ENCODE measurements at places on chromosomes 2 and 18.

DNA sequence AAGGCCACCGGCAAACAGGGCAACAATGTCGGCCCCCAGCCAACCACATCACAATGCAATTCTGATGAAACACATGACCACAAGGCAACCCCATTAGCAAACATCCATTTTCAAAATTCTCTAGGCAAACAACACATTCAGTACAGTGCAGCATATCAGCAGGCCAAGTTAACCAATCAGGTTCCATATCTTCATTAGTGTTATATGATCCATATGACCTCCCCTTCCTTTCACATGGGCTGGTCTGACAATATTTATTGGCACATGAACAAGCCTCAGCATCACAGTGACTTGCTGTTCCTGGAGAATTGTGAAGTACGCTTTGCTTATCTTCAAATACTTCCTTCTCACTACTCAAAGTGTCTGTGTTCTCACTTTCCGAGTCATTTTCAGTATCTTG, 19.8 kb downstream of the RNF103 start:
- no peak for DNase-seq

DNA sequence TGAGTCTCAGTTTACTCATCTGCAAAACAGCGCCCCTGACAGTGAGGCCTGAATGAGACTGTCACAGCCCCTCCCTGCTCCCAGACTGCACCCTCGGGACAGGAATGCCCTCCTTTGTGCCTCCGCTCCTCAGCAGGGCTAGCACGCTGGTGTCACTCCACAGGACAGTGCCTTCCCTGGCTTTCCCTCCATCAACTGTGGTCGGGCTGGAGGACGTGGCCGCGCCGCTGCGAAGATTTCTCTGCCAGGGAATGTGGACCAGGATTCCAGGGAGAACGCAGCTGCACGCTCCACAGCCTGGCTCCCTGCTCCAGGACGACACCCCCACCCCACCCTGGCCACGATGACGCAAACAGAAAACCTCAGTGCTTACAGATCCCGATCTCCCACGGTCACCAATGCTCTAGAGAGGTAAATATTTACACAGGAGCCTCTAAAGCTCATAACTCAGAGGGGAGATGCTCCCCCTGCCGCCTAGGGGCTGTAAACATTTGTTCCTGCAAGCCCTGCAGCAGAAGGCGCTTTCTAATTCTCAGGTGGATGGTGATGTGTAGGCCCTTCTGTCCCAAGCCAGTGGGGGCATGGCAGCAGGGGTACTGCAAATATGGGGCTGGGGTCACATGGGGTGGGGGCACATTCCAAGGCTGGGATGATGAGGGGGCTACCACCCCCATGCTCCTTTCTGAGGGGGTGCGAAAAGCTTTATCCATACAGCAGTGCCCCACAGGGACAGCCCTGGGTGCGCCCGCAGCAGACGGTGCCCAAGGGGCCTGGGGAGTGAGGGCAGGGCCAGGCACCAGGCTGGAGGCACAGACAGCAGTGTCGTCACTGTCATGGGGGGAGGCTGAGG, 12.4 kb downstream of the HS6ST1 start:
- DNase-seq, result peak; percentile 91

DNA sequence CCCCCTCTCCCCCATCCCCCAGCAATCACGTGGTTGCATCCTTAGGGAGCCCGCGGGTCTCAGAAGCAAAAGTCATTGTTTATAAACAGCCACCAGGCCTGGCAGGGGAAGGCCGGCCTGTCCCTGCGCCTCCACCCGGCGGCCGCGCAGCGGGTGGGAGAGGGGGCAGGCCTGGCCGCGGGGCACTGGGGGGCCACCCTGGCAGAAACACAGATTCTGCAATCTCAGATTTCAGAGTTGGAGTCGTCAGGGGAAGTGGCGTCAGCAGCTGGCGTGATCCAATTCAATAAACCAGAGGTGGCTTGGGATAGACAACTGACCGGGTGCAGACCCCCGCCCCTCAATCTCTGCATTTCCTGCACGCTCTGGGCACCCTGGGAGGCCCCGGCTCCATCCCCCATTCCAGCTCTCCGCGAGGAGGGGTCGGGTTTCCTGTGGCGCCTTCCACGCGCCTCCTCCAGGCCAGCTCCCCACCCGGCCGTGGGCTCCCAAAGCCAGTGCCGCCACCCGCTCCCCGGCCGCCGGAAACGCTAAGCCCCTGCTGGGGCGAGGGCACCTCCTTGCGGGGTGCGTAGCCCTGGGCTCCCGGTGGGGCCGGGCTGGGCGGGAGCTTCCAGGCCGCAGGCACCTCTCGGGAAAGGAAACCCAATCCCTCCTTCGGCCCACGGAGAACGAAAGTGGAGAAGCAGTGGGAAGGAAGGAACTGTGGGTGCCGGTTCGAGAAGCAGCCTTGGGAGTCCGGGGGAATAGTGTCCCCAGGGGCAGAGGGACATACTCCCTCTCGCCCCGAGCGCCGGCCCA, 1.1 kb downstream of the BIN1 start:
- DNase-seq, result peak; percentile 47

GRCh38 chr2:168212866-168213265, 34.5 kb downstream of the STK39 start:
- DNase-seq, result peak; percentile 45

DNA sequence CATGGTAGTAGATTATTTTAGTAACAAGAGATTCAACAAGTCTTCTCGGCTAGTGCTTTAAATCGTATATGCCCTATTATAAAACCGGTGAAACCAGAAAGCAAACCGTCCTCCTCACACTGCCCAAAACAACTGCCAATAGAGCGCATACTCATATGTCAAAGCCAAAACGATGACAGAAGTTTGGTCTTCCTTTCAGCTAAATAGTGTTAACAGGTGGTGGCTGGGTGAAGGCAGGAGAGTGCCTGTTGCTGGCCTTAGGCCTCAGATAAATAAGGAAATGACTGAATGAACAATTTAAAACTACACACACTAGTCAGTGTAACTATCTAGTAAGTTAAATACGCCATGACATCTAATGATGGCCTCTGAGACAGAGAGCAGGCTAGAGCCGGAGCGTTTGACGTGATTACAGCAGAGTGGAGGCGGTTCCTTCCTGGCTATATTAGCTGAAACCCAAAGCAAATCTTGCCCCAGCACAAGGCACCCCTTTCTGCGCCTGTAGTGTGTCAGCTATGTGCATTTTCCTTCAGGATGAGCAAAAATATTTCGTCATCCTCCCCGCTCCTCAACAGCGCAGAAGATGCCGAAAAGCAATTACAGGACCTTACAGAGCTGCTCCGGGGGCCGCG, 1.6 kb downstream of the LONRF2 start:
- no peak for DNase-seq

DNA sequence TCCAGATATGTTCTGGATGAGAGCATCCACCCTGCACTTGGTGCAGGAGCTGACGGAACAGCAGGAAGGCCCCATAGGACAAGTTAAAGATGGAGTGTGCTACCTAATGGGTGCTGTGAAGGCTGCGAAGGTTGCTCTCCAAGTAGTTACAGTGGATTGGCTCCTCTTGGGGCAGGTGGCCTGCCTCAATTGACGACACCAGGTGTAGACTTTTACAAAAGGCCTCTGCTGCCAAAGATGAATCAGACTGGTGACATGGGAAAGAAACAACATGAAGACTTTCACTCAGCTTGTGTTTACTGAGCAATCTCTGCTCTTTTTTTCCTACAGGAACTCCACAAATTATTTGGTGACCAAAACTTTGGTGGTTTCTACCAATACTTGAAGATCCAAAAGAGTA, 437.7 kb downstream of the PLCL1 start:
- no peak for DNase-seq

- DNase-seq, result no peak
Observed at GRCh38 chr2:97797355-97797754, 84.0 kb downstream of the ZAP70 start.

GRCh38 chr2:149129433-149129832, 90.9 kb downstream of the LYPD6B start:
- DNase-seq, result peak; percentile 74

GRCh38 chr2:129369437-129369836, 610.0 kb upstream of the RAB6C start:
- DNase-seq, result no peak

DNA sequence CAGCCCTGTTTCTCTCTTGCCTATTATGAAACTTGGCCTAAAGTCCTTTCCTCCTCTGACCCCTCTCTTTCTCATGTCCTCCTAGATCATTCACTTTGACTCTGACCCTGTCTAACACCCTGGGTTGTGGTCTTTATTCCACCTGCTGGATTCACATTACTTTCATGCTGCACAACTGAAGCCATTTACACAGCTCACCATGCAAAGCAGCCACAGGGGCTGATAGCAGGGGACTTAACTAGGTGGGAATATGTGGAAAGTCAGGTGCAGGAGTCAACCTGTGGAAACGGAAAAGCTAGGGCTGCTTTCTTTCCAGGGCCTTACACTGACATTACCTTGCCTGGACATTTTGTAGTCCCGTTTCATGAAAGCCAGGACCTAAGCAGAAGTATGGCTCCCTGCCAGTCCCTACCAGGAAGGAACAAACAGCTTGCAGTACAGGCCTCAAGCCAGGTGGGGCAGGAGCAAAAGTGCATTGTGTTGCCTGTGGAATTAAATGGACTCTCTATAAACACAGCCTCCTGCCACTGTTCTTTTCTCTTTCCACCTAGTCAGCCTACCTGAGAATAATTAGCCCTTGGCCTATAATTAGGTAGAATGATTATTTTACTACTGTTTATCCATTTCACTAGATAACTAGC, 11.8 kb downstream of the MAPRE3 start:
- DNase-seq, result no peak

DNA sequence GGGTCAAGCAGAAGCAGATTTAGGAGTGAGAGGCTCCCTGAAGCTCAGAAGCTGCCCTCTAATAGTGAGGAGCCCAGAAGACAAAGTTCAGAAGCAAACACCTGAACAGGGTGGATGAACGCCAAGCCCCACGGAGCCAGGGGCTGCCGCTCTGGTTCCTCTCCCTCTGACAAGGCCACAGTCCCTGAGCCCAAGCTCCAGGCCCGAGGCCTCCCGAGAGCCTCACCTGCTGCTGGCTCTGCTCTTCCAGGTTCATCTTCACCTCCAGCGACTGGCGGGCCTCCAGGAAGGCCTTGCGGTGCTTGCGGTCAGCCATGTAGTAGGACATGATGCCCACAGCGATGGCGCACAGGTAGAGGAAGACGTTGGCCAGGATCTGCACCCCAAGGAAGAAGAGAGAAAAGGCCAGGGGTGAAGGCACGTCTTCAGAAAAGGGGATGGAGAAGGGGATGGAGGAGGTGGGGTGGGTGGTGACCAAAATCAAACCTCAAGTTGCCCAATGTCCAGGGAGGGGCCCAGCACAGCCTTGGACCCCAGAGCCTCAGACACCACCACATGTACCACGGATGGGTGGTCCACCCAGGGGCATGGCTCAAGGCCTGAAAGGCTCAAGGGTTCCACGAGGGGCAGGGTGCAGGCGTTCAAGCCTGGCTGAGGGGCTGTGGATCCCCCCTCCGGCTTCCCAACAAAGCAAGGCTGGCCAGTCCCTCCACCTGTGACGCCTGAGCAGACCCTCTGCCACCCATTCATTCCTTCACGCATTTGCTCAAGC, 47.5 kb downstream of the ADCY3 start:
- DNase-seq, result no peak

DNA sequence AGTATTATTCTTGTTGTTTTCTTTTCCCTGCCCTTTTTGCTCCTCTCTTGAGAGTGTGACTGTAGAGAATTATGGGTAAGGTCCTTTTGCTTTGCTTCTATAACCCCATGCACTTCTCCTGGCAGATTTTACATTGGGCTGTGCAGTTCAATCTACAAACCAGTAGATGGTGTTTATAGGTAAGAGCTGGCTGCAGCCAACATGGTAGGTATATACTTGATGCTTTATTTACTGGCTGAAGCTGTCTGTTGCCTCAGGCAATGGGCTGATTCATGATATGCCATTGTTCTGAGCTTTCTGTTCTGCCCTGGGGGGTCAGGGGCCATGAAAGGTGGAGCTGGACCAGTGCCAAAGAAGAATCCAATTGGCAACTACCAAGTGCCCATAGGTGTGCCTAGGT, 48.3 kb upstream of the MYL1 start:
- no peak for DNase-seq

- peak; percentile 29 for DNase-seq
Observed at GRCh38 chr18:3857544-3857943, 407.6 kb downstream of the TGIF1 start.

GRCh38 chr2:143524559-143525401, 395.6 kb downstream of the ARHGAP15 start:
- peak; percentile 37 for DNase-seq

- DNase-seq, result peak; percentile 10
Observed at GRCh38 chr18:66616523-66616983, 12.7 kb upstream of the CDH19 start.

- peak; percentile 2 for DNase-seq
Observed at GRCh38 chr2:144738749-144739148, 218.8 kb upstream of the ZEB2 start.

GRCh38 chr2:198465970-198466369, 661.6 kb downstream of the PLCL1 start:
- no peak for DNase-seq

GRCh38 chr2:239734436-239735005, 290.6 kb downstream of the NDUFA10 start:
- no peak for DNase-seq

- DNase-seq, result no peak
Observed at GRCh38 chr2:238694922-238695321, 153.0 kb upstream of the TWIST2 start.

DNA sequence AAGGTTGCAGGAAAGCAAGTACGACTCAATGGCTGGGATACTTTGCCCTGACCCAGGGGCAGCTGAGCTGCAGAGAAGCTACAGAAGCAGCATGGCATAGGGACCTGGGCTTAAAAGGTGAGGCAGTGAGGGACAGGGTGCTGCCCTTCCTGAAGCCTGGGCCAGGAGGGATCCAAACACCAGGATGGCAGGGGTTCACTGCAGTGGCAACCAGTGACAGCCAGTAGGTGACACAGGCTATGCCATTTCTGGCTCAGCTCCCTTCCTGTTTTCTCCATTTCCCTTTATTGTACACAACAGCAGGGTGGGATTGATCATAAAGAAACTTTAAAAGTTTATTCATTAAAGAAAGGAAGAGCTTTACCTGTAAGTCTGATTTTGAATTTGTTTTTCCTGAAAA, 48.8 kb downstream of the CABYR start:
- DNase-seq, result no peak

- DNase-seq, result no peak
Observed at GRCh38 chr18:79102886-79103285, 33.7 kb downstream of the ATP9B start.

DNA sequence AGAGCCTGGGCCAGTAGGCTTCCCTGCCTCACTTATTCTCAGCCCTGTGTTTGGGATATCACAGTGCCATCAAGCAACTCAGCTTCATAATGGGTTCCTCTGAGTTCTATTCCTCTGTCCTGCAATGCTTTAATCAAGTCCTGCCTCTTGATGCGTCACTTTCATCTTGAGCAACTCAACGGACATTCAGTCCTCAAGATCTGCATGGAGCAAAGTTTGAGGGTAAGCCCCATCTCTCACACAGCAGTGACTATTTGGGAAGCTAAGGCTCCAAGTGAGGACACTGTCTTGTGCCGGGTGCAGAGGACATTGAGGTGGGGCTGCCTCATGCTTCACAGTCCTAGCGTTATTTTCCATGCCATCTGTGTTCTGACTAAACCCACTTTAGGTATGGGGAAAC, 50.9 kb upstream of the PLB1 start:
- DNase-seq, result no peak

DNA sequence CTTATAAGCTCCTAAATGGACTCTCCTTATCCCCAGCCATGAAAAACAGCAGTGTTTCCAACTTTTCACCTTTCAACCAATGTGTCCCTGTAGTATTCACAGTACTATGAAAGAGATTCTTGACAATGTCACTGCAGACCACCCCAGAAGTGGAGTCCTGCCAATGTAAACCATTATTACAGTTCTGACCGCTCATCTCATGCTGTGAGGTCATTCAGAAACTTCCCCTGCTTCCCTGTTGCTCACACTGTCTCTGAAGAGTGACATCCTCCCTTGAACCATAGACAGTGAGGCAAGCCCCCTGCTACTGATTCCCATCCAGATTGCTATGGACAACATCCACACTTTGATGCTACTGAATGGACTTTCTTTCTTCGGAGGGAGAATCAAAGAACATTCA, 1523.7 kb upstream of the ACVR2A start:
- DNase-seq, result peak; percentile 10

Measured in fibroblast of skin of abdomen (primary cell).